ENCODE measurements at places on chromosomes 11 and 22. TPM values are rescaled to one million over a fixed set of nuclear protein-coding genes. Genes with fewer than 3 reads are reported as not detected.
A peak's percentile ranks its signal among the peaks of the same experiment; 100 is the strongest.

The SEC14L2 gene
- total RNA-seq = 3.3 TPM

The DTX4 gene
- total RNA-seq = 3.3 TPM

The CALCB gene
- total RNA-seq = not detected

The APOA4 gene
- 0.26 TPM for total RNA-seq

- H3K27ac ChIP-seq = no peak overlapping the region
- H3K27me3 ChIP-seq = no peaks in the 10 kb centered on the region
- H3K36me3 ChIP-seq = no peaks in the 10 kb centered on the region
- no peak for DNase-seq
- H3K4me3 ChIP-seq = no peak overlapping the region
Observed at GRCh38 chr11:73028611-73029010, 113.5 kb downstream of the FCHSD2 start.

DNA sequence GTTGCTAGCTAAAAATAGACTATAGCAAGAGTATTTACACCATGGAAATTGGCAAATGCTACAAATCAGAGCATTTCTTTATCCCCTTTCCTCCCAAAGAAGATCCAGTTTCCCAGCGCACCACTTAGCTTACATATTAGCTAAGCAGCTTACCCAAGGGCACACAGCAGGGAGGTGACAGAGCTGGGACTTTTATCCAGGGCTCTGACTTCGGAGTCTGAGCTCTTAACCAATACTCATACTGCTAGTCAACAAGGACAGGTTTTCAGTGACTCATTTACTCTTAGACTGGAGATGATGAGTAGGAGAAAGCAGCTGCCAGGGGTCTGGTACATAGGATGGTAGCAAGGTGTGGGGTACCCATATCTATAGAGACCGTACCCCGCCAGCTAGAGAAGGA is 38.4 kb downstream of the NAV2 start:
- H3K4me3 ChIP-seq = no peak overlapping the region
- no peak for DNase-seq
- no peak overlapping the region for H3K27ac ChIP-seq
- no peaks in the 10 kb centered on the region for H3K27me3 ChIP-seq
- peaks cover 32% of the 10 kb centered on the region for H3K4me1 ChIP-seq
- peaks cover 6% of the 10 kb centered on the region for H3K36me3 ChIP-seq

DNA sequence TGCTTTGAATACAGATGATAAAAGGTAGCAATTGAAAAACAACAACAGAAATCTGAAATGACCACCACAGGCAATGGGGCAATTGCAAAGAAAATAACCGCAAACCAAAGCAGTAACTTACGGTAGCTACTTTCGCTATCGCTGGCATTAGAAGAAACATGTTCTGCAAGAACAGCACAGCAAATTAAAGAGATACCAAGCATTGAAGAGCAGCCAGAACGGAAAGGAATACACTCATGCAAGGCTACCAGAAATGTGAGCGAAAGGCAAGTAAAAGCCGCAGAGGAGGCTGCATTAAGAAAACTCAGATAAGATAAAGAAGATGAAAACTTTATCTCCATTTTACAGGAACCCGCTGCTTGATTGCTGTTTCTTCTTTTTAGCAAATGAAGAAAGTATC is 194.1 kb upstream of the CCDC90B start:
- no peak for DNase-seq
- no peaks in the 10 kb centered on the region for H3K27me3 ChIP-seq
- no peaks in the 10 kb centered on the region for H3K4me1 ChIP-seq
- no peaks in the 10 kb centered on the region for H3K36me3 ChIP-seq
- no peak overlapping the region for H3K4me3 ChIP-seq

- no peak for DNase-seq
- no peak overlapping the region for H3K4me3 ChIP-seq
- H3K36me3 ChIP-seq = no peaks in the 10 kb centered on the region
- no peak overlapping the region for H3K27ac ChIP-seq
Observed at GRCh38 chr11:44847316-44847715, 103.4 kb downstream of the TP53I11 start.

DNA sequence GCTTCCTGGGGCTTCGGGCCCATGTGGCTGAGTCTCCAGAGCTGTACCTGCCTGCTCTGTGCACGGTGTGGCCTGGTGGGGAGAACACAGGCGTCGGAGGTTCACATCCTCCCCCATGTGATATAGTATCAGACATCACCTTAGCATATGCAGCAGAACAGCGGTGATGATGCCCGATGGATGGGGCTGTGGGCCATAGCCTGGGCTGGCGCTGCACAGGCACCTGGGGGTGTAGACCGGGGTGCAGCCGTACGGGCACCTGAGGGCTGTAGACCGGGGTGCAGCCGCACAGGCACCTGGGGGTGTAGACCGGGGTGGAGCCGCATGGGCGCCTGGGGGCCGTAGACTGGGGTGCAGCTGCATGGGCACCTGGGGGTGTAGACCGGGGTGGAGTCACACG is 29.2 kb downstream of the NADSYN1 start:
- H3K4me1 ChIP-seq = no peaks in the 10 kb centered on the region
- no peak for DNase-seq
- H3K4me3 ChIP-seq = no peak overlapping the region
- H3K27ac ChIP-seq = no peak overlapping the region
- no peaks in the 10 kb centered on the region for H3K27me3 ChIP-seq

- H3K4me1 ChIP-seq = no peaks in the 10 kb centered on the region
- no peaks in the 10 kb centered on the region for H3K27me3 ChIP-seq
- no peak overlapping the region for H3K27ac ChIP-seq
- no peak overlapping the region for H3K4me3 ChIP-seq
- DNase-seq = no peak
- no peaks in the 10 kb centered on the region for H3K36me3 ChIP-seq
Observed at GRCh38 chr22:49040754-49041467, 786.8 kb downstream of the BRD1 start.

DNA sequence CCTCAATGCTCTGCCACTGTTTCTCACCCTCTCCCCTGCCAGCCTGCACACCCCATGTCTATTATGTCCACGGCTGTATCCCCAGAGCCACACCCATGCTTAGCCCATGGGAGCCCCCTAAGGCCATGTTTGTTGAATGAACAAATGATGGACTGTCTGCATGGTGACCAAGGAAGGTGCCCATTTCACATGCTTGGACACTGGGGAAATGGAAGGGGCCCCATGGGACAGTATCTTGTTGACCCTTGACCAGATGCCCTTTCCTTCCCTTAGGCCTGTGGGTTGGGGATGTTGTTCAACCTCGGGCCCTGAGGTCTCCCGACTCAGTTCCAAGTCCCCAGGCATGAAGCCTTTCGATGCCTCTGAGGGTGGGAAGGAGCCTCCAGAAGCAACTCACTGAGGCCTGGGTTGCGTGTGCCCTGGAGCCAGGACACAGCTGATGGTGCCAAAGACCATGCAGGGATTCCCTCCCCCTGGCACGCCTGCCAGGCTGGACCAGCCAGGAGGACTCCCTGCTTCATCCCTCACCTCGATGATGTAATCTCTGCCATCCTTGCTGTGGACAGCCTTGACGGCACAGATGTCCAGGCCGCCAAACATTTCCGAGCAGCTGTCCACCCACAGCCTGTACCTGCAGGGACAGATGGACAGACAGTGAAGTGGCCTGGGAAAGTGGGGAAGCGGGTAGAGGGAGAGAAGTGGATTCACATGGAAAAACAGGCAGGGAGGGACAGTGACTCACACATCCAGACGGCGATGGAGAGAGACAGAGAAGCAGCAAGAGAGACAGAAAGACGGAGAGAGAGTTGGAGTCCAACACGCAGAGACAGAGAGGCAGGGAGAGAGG is 58.9 kb downstream of the FBXO7 start:
- H3K27ac ChIP-seq = peak overlapping the region; percentile 57
- H3K4me3 ChIP-seq = no peak overlapping the region
- no peaks in the 10 kb centered on the region for H3K36me3 ChIP-seq
- no peaks in the 10 kb centered on the region for H3K27me3 ChIP-seq
- peaks cover 61% of the 10 kb centered on the region for H3K4me1 ChIP-seq

GRCh38 chr11:119382101-119382500 is 611 bp upstream of the USP2 start:
- H3K27me3 ChIP-seq = no peaks in the 10 kb centered on the region
- DNase-seq = no peak
- H3K36me3 ChIP-seq = no peaks in the 10 kb centered on the region
- H3K27ac ChIP-seq = peak overlapping the region; percentile 72

DNA sequence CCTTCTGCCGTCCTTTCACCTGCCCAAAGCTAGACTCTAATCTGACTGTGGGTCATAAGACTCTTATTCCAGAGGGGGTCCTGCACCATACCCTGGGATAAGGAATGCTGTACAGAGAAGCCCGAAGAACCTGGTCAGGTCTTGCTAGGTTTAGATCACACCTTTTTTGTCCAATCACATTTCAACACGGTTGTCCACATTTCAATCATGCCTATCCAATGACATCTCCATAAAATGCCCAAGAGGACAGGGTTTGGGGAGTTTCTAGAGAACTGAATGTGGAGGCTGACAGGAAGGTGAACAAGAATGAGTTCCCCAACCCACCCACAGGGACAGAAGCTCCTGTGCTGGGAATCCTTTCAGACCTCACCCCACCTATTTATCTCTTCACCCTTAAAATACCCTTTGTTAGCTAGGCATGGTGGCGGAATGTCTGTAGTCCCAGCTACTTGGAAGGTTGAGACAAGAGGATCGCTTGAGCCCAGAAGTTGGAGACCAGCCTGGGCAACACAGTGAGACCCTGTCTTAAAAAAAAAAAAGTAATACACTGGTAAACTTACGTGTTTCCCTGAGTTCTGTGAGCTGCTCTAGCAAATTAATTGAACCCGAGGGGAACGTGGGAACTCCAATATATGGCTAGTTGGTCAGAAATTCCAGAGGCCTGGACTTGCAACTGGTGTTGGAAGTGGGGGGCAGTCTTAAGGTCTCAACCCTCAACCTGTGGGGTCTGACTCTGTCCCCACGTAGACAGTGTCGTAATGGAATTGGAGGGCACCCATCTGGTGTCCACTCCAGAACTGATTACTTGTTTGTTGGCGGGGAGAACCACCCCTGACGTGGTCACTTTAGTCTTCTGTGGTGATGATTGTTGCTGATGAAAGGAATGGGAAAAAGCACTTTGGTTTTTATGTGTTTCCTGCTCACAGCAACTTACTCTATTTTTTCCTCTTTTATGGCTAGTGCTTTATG is 17.8 kb downstream of the TCIRG1 start:
- H3K27ac ChIP-seq = no peak overlapping the region
- no peaks in the 10 kb centered on the region for H3K27me3 ChIP-seq
- H3K4me3 ChIP-seq = no peak overlapping the region

DNA sequence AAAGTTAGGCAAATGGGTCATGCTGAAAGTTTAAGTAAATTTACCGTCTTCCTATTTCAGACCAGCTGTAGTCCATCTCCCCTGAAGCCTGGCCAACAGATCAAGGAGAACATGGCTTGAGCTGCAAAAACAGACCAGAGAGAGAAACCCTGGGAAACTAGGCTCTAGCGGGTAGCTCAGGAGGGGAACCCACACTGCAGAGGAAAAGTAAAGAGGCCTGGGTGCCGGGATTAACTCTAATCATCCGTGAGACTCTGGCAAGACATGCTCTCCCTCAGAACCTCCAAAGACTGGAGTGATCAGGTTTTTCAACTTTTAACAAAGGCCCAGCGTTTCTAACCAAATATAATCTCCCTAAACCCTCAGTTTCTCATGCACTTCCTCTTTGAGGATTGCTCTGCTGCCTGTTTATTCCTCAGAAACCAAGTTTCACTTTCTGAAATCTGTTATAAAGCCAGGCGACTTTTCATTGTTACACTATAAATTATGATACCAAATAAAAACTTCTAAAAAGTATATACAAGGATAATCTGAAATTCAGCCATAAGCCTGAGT is 67.5 kb downstream of the GAB2 start:
- H3K4me3 ChIP-seq = peak overlapping the region; percentile 39
- peak overlapping the region; percentile 63 for H3K27ac ChIP-seq
- no peaks in the 10 kb centered on the region for H3K27me3 ChIP-seq
- H3K4me1 ChIP-seq = peaks cover 65% of the 10 kb centered on the region
- no peaks in the 10 kb centered on the region for H3K36me3 ChIP-seq
- DNase-seq = no peak

GRCh38 chr11:72349616-72350218 is 84.6 kb downstream of the CLPB start:
- no peaks in the 10 kb centered on the region for H3K27me3 ChIP-seq
- no peak for DNase-seq
- peaks cover 9% of the 10 kb centered on the region for H3K4me1 ChIP-seq
- H3K36me3 ChIP-seq = no peaks in the 10 kb centered on the region
- H3K4me3 ChIP-seq = no peak overlapping the region
- no peak overlapping the region for H3K27ac ChIP-seq

GRCh38 chr22:39514373-39514973 is 5.9 kb upstream of the ATF4 start:
- H3K4me1 ChIP-seq = peaks cover 26% of the 10 kb centered on the region
- no peak overlapping the region for H3K27ac ChIP-seq
- peaks cover 79% of the 10 kb centered on the region for H3K36me3 ChIP-seq
- H3K27me3 ChIP-seq = no peaks in the 10 kb centered on the region

DNA sequence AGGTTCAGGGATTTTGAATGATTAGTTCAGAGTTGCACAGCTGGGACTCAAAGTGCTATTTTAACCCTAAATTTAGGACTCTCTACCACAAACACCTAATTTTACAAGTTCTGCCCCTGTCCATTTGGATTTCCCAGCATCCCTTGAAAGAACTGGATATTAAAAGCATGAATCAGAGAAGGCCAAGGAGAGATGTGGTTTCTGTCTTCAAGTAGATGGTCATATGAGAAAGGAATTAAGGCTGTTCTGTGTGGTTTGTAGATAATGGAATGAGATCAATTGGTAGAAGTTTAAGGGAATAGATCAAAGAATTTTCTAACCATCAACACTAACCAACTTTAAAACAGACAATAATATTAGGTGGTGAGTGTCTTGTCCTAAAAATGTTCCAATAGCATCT is 106.4 kb upstream of the TENM4 start:
- H3K27me3 ChIP-seq = no peaks in the 10 kb centered on the region
- H3K27ac ChIP-seq = no peak overlapping the region
- DNase-seq = no peak

- no peak for DNase-seq
- no peak overlapping the region for H3K4me3 ChIP-seq
- H3K27me3 ChIP-seq = no peaks in the 10 kb centered on the region
- H3K36me3 ChIP-seq = no peaks in the 10 kb centered on the region
- peaks cover 83% of the 10 kb centered on the region for H3K4me1 ChIP-seq
Observed at GRCh38 chr22:38259370-38259769, 13.4 kb downstream of the TMEM184B start.

Data from esophagus muscularis mucosa (tissue), 4 donors.